ENCODE measurements at places on chromosomes 3 and 15. TPM values are rescaled to one million over a fixed set of nuclear protein-coding genes. Genes with fewer than 3 reads are reported as not detected.

Gene NPAP1
- not detected for total RNA-seq

Gene GPR15
- total RNA-seq, result not detected

Gene FBXO40
- total RNA-seq, result not detected

Gene EFHB
- total RNA-seq, result 0.33 TPM

Gene FEZF2
- total RNA-seq, result not detected

Gene CFAP100
- total RNA-seq, result not detected

Gene MRPS11
- 34.3 TPM for total RNA-seq

Gene NUP210
- total RNA-seq, result 0.29 TPM

Gene STAB1
- total RNA-seq, result 267 TPM

Gene POC1A
- total RNA-seq, result 6.4 TPM

Gene GRK7
- not detected for total RNA-seq

Gene GASK1A
- 0.10 TPM for total RNA-seq

Gene AADACL2
- not detected for total RNA-seq

Gene CCR8
- not detected for total RNA-seq

Gene BCL2A1
- total RNA-seq, result 1.4 TPM

Gene NLGN1
- 11.4 TPM for total RNA-seq

Gene SEMA7A
- 0.76 TPM for total RNA-seq

Gene FBXW12
- not detected for total RNA-seq

Gene ZNF662
- 3.2 TPM for total RNA-seq

Gene UBA7
- total RNA-seq, result 18.6 TPM

Gene AHSG
- total RNA-seq, result not detected

Gene TGM4
- 0.33 TPM for total RNA-seq

Gene ALDH1A2
- total RNA-seq, result 39.8 TPM

Gene NRROS
- total RNA-seq, result 12.7 TPM

Gene NPTN
- 128 TPM for total RNA-seq

Gene CDC25A
- 20.9 TPM for total RNA-seq

Gene SV2B
- total RNA-seq, result 2.3 TPM

Gene TMEM41A
- 13.7 TPM for total RNA-seq

Gene BTLA
- total RNA-seq, result under 0.01 TPM

Gene GOLGA8H
- total RNA-seq, result 0.98 TPM

Gene UBE3A
- total RNA-seq, result 69.9 TPM

Gene THSD4
- 44.1 TPM for total RNA-seq

Gene C3orf49
- not detected for total RNA-seq

Gene ITIH1
- not detected for total RNA-seq

Gene PLS1
- total RNA-seq, result 1.3 TPM

Gene FAM98B
- 12.1 TPM for total RNA-seq

Gene P2RY12
- not detected for total RNA-seq

Gene GABRA5
- total RNA-seq, result not detected

Gene GNL3
- total RNA-seq, result 174 TPM

Gene ADIPOQ
- total RNA-seq, result not detected

Gene ZNF385D
- total RNA-seq, result 0.33 TPM

Gene LEO1
- total RNA-seq, result 24.3 TPM

Gene SGO1
- total RNA-seq, result 4.6 TPM

Gene TIMP4
- total RNA-seq, result 0.98 TPM

Gene LTF
- total RNA-seq, result under 0.01 TPM

Gene GOLGA8S
- not detected for total RNA-seq

Gene CCNDBP1
- total RNA-seq, result 71.9 TPM

Gene GP5
- total RNA-seq, result not detected

Gene ATP2B2
- not detected for total RNA-seq

All from vein endothelial cell (primary cell).